Right ventricle myocardium superior (tissue), 1 donor: ENCODE measurements at places on chromosomes 3 and 15. TPM values are rescaled to one million over a fixed set of nuclear protein-coding genes. Genes with fewer than 3 reads are reported as not detected.

GRCh38 chr3:48402281-48402732 lies 27.6 kb downstream of the PLXNB1 start:
- peak; percentile 82 for DNase-seq

Gene TRH
- not detected for total RNA-seq

- DNase-seq, result no peak
Observed at GRCh38 chr15:27796405-27797320, 302.5 kb downstream of the OCA2 start.

- DNase-seq, result peak; percentile 61
Observed at GRCh38 chr15:68729789-68730411, 90.8 kb downstream of the ANP32A start.

GRCh38 chr15:77657634-77658238 lies 25.0 kb upstream of the LINGO1 start:
- DNase-seq, result no peak

DNA sequence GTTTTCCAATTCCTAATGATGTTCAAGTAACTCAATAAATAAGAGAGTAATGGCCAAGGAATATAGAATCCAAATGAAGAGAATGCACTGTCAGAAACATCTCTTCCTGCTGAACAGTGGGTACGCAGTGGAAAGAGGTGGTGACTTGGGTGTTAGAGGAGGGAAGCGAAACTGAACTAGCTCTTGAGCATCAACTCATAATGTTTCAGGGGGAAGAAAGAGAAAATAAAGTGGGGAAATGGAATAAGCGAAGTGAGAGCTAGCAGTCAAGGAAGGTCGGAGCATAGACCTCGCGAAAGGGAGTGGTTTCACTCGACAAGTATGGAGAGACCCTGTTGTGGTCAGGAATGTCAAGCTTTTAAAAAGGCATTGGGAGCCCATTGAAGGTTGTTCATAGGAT lies 309.5 kb downstream of the GAP43 start:
- no peak for DNase-seq

DNA sequence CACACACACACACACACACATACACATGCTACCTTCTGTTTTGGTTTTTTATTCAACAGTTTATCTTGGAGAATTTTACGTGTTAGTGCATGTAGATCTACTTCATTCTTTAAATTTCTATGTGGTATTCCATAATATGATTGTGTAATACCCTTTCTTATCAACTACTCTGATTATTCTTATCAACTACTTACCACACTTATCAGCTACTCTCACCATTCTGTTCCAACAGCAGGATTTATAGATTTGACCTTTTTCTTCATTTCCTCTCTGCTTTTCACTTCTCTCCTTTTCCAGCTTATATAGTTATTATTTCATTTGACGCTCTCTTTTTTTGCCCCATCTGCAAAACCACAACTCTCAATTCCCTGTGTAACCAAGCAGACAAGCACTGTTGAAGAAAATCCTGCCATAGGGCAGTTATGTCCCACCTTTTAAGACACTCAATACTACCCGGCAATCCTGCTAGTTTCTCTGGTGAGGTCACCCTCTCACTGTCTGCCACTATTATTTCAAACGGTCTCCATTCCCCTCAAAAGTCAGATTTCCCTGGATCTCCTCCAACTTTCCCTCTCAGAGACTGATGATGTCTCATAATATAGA lies 56.9 kb upstream of the SATB1 start:
- DNase-seq, result no peak

DNA sequence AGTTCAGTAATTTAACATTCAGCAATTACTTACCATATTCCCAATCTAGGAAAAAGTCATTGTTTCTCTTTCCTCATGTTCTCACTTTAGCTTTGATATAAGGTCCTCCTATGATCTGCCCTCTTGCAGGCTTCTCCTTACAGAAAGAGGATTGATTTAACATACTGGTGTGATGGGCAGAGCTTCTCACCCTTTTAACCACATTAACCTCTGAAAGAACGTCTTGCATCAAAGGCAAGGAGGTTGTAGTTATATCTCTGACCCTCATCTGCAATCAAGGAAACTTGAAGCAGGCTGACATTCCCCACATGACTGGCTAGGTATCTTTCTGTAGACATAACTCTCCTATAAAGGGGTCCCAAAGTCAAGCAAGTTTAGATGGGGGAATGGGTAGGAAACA lies 39.5 kb downstream of the BTLA start:
- DNase-seq, result no peak

Gene ZDHHC23
- 3.0 TPM for total RNA-seq

Gene TAGLN3
- not detected for total RNA-seq

DNA sequence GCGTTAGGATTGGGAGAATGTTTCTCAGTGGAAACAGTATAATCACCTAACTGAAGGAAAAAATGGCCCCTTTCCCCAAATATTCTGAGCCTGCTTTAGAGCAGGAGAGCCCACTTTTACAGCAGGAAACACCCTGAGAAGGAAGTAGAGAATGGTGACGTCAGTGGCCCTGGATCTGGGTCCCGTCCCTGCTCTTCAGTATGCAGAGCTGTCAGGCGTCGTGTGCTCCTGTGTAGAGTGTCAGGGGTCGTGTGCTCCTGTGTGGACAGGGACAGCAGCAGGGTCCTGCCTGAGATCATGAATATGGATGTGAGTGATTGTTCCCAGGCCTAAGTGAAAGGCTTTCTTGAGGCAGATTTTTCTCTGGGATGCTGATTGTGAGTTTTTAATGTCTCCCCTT lies 45.2 kb downstream of the CGNL1 start:
- no peak for DNase-seq

Gene CCR3
- total RNA-seq, result not detected

Gene CCR4
- 0.08 TPM for total RNA-seq

- DNase-seq, result no peak
Observed at GRCh38 chr3:57816471-57817095, 60.5 kb downstream of the SLMAP start.
